ENCODE measurements at places on chromosomes 11 and 22. TPM values are rescaled to one million over a fixed set of nuclear protein-coding genes. Genes with fewer than 3 reads are reported as not detected.

GPR83 gene
- not detected for total RNA-seq

OR5D16 gene
- not detected for total RNA-seq

SLC7A4 gene
- total RNA-seq = not detected

OR52E8 gene
- total RNA-seq = not detected

SMTNL1 gene
- not detected for total RNA-seq
